Dermis microvascular lymphatic vessel endothelial cell (primary cell): ENCODE measurements at places on chromosomes 2 and 18.

DNA sequence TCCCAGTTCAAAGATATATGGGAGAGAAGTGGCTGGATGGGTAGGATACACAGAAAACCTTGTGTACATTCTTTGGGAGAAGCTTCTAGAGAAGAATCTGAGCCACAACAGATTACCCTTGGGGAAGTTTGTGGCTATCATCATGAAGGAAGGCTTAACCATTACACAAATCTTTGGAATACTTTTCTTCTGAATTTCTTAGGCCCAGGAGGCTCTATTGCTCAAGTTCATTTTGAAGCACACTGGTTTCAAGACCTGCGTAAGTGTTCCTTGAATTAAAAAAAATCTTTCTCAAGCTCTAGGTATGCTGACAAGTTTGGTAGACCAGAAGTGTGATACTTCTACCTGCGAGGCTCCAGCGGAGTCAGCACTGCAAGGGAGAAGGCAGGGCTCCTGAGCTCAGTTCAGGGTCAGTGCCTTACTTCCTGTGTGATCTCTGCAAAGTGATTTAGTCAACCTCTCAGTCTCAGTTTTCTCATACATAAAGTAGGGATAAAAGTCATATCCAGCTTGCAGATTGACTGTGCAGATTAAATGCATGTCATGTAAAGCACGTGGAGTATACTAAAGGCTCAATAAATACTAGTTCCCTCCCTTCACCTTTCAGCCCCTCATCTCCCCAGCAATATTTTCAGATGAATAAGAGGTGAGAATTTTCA lies 438.6 kb downstream of the DLGAP1 start:
- no peak for DNase-seq

GRCh38 chr18:56722518-56722917 lies 71.4 kb downstream of the WDR7 start:
- no peak for DNase-seq

DNA sequence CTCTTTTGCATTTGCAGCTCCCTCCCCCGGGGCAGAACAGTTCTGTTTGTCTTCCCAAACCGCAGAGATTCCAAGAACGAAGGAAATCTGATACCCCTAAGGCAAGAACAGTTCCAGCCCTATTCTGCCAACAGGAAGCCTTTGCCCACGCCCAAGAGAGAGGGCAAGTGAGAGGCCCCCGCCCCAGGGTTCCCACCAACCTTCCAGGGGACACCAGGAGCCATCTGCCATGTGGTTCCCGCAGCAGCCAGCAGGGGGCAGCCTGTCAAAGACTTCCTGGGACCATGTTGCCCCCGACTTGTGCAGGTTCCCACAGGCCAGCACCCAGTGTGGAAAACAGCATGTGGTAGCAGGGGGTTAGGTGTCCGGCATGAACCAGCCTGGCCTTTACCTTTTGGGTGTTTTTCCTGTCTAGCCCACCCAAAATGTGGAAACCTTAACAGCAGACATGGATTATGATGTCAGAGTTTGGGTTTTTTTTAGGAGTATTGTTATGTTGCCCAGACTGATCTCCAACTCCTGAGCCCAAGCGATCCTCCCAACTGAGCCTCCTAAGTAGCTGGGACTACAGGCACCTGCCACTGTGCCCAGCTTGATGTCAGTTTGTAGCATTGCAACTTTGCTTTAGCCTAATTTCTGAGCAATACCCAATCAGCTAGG lies 21.7 kb upstream of the EFHD1 start:
- DNase-seq, result no peak

GRCh38 chr2:188328419-188328818 lies 36.7 kb downstream of the GULP1 start:
- no peak for DNase-seq

GRCh38 chr2:238699307-238700116 lies 148.4 kb upstream of the TWIST2 start:
- DNase-seq, result no peak

DNA sequence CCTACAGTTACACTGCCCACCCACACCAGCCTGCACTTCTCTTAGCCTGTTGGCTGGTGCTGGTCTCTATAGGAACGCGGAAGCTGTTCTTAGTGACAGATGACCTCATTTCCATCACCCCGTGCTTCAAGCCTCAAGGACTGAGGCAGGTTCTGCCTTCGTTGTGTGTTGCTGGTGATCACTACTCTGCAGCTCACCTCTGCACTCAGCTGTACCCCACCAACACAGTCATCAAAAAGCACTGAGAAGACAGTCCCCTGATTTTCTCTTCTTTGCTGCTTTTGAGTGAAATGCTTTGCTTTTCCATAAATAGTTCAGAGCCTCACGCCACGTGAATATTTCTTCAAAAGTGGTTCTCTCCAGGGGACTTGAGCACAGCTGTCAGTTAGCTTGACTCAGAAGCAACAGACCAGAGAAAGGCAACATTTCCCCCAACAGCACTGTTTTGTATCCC lies 225.7 kb upstream of the CCDC150 start:
- DNase-seq, result no peak

DNA sequence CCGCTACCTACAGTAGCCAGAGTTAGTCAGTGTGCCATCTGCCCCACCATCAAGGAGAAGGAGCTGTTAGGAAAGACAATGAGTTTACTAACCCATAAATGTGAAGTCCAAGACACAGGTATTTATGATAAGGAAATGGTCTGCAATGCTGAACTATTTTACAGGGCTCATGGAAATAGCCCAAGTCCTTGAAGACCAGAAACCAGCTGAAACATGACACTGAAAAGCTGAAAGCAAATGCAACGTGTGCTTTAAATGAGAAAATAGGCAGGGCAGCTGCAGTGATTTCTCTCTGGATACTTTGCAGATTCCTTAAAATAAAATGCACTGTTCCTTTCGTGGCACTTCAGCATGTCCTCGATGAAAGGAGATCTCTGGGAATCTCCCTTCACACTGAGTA lies 256.4 kb upstream of the TCF4 start:
- no peak for DNase-seq

DNA sequence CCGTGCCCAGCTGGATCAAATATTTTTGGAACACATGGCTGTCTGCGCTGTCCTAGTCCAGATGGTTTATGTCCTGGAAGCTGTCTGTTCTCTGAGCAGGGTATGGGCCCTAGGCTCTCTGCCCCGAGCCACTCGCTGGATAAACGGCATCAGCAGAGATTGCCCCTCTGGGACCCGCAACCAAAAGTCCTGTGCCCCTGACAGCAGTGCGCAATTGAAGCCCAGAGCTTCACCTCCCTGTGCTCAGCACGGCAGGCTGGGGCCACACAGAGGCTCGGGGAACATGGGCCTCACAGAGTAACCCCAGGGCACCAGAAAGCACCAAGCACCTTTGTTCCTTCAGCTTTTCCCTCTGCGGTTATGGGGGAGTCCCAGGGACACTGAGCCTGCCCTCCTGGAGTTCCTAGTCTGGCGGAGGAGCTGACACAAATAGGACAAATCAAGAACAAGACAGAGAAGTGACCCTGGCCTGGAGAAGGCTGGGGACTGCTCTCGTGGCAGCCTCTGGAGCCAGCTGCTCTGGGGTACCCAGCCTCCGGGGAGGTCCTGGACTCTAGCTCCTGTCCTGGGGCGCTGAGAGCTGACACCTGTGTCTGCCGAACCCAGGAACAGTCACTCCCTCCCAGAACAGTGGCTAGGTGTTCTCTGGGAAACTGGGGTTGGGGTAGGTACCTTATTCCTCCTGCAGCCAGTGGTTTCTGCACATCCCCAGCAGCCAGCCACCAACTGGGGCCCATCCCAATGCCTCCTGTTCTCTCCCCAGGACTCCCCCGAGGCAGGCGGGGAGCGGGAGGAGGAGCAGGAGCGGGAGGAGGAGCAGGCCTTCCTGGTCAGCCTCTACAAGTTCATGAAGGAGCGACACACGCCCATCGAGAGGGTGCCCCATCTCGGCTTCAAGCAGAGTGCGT lies 12.3 kb downstream of the ARID5A start:
- DNase-seq, result no peak

DNA sequence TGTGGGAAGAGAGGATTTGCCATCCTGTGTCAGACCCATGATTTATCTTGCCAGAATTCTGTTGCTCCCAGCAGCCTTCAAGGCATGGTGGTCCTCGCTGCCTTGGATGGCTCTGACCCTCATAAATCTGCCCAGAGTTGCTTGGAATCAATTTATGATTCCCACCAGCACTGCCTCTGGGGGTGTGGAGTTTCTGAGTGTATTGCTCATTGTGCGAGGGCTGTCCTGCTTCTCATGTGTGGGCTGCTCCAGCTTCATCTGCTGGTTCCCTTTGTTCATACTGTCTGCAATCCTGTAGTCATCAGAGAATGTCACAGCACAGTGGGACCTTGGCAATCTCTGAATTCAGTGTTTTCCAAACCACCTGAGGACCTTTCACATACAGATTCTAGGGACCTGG lies 139.8 kb downstream of the CLIP4 start:
- no peak for DNase-seq

DNA sequence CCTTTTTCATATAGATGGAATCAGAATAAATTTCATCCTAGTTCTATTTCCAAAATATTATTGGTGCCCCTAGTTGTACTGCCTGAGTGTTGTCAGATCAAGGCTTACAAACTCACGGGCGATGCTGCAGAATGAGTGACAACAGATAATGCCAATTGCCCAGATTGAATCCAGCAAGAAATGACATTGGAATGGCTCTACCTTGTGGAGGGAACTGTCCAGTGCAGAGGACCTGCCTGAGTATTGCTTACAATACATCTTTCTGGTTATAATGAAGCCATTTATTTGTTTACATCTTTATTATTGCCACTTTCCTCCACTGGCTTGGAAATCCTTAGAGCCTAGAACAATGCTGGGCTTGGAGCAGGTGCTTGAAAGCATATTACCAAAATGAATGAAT lies 7.8 kb upstream of the IL1R2 start:
- peak; percentile 22 for DNase-seq

GRCh38 chr2:124025171-124025580 lies at the start of gene CNTNAP5:
Gene CNTNAP5, plus strand, starts transcription at chr2:124025287. Its CDS starts 364 bp downstream, at chr2:124025651.
- peak; percentile 2 for DNase-seq

- no peak for DNase-seq
Observed at GRCh38 chr2:230842473-230842872, 22.3 kb upstream of the ITM2C start.

GRCh38 chr2:46555011-46555410 lies 75.6 kb downstream of the TMEM247 start:
- DNase-seq, result no peak

- DNase-seq, result no peak
Observed at GRCh38 chr18:31835528-31836133, 75.0 kb upstream of the SLC25A52 start.

DNA sequence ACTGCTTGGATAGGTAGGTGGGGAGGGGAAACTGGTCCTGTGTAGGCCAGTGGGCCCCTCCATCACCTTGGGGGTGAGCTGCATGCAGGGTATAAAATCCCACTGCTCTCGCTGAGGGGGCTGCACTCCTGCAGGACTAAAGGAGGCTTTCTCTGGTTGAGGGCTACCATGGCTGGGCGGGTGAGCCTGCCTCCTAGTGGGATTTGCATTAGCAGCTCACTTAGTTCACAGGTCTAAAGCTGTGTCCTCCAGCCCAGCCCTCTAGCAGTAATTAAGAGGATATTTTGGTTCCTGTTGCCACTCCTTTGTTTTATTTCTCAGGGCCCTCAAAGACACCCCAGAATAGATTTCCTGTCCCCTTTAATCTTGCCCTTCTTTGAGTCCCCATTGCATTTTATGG lies 24.6 kb downstream of the TMEM127 start:
- DNase-seq, result no peak

GRCh38 chr18:26708806-26709716 lies 156.4 kb downstream of the AQP4 start:
- DNase-seq, result no peak

DNA sequence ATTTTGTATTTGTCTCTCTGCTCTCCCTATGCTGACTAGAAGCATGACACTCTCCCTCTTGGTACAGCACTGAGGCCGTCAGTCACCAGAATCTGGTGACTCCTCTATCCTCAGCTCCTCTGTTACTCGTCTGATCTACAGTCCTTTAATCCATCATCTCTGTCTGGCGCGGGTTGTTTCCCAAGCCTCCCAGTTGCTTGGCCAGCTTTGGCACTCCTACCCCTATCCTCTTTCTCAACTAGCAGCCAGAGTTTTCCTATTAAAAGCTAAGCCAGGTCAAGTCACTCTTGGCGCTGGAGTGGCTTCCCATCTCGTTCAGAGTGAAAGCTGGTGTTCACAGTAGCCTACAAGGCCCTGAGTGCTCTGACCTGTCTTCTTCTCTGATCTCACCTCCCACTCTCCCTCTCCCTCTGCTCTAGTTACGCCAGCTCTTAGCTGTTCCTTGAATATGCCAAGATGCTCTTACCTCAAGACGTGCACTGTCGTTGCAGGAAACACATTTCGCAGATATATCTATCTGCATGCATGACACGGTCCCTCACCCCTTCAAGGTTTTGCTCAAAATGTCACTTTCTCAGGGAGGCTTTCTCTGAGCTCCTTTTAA lies 41.8 kb upstream of the PSME4 start:
- no peak for DNase-seq

- no peak for DNase-seq
Observed at GRCh38 chr2:232876161-232876977, 6.3 kb downstream of the SNORC start.

- DNase-seq, result no peak
Observed at GRCh38 chr18:12013186-12013916, 32.0 kb downstream of the IMPA2 start.
